ENCODE measurements at places on chromosomes 11 and 22.

DNA sequence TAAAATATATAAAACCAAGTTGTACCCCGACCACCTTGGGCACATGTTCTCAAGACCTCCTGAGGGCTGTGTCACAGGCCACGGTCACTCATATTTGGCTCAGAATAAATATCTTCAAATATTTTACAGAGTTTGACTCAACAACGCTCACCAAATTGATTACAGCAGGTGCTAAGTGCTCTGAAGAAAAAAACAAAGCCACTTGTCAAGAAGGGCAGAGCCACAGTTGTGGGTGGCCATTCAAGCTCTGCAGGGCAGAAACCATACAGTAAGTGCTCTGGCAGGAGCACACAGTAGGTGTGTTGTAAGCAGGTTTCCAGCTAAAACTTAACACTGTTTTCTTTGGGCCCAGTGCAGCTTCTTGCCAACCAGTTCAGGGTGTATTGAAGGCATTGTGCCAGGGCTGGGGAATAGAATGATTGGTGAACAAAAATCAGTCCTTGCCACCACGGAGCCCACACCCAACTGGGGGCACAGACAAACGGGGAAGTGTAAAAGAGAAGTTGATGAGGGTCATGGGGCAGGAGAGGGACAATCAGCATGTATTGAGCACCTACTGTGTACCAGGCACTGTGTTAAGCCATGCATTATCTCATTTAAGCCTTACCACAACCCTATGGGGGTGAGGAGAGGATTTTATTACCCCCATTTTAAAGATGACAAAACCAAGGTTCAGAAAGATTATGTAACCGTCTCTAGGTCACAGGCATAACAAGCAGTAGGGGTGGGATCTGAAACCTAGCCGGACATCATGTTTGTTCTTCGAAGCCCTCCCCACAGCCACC lies 18.2 kb downstream of the ARRB1 start:
- DNase-seq, result no peak

GRCh38 chr11:123161376-123162030 lies 33.5 kb downstream of the CLMP start:
- no peak for DNase-seq

- no peak for DNase-seq
Measured at GRCh38 chr22:35334004-35334403, 34.3 kb downstream of the TOM1 start.

DNA sequence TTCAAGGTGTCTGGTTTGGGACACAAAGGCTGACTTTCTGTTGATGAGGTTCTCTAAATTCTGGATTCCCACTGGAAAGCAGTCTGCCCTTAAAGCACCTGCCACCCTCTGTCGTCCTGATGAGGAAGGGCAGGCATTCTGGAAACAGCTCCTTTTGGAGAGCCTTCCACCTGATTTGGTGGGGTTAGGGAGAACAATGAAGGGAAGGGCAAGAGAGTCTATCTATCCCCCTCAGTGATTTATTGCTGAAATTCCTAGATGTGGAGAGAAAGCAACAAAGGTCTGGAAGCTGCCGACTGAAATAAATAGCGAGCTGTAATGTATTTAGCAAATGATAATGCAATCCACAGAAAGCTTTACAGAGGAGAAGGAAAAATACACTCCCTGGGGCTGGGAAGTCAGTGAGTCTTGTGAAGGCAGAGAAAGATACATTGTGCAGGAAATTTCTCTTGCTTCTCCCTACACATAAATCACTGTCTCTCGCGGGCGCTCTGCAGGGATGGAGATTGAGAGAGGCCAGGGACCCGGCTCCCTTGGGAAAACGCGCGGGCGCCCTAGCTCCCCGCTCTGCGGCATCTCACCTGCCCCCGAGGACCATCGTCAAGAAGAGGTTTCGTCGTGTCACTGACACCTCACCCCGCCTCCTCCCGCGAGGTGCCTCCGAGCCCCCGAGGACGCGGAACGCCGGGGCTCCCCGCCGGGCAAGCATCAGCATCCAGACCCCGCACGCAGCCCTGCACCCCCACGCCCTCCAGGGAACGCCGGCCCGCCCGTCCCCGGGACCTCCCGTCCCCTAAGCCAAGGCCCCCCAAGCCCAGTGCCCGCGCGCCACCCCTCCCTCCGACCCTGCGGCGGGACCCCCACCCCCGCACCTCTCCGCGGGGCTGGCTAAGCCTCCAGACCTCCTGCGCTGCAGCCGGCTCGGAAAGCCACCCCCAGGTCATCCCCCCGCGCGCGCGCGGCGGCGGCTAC lies 673 bp downstream of the CDON start:
- DNase-seq, result peak; percentile 30

GRCh38 chr11:117959438-117960149 lies 26.6 kb upstream of the IL10RA start:
- no peak for DNase-seq

GRCh38 chr11:46381048-46381818 lies at the start of gene MDK:
TSS of gene MDK (plus strand) at chr11:46381669. CDS start at chr11:46382058, 389 bp downstream.
- no peak for DNase-seq

DNA sequence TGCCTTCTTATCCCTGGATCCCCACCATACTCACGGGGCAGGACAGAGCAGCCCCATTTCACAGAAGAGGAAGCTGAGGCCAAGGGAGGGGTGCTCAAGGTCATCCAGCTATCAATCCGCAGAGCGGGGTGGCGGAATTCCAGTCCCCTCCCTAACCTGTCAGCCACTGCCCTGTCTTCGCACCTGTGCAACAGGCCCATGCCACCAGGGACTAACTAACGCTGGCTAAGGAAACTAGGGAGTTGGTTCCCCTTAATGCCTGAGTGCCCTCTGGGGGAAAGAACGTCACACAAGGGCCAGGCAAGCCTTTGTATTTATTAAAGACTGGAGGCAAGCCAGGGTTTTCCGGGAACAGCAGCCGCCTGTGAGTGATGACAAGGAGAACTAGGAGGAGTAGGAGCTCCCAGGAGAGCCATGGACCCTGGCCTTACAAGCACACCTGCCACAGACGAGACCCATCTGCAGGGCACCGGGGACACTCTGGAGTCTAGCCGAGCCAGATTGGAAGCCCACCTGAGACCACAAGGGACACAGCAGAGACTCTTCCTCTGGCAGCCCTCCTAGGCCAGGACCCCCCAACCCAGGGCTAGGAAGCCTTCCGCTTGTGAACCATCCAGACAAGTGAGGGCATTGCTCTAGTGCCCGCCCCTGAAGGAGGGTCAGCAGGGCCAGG lies 64.4 kb downstream of the MYH9 start:
- no peak for DNase-seq

- no peak for DNase-seq
Measured at GRCh38 chr22:49748514-49748913, 79.2 kb downstream of the BRD1 start.

DNA sequence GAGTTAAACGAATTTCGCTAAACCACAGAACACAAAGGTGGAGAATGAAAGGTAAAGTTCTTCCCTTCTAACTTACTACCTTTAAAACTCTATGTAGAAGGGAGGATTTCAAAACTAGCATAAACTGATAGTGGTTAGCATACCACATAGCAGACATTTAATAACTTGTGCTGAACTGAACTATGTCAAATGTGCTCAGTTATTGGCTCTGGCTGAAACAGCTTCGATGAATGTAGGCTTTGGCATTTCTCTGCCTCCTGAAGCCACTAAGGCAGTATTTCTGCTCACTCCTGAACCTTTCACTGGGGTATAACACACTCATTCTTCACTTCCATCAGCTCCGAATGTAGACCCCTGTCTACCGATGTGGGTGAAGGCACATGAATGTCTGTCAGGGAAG lies 1188.1 kb downstream of the LRRC4C start:
- DNase-seq, result no peak

DNA sequence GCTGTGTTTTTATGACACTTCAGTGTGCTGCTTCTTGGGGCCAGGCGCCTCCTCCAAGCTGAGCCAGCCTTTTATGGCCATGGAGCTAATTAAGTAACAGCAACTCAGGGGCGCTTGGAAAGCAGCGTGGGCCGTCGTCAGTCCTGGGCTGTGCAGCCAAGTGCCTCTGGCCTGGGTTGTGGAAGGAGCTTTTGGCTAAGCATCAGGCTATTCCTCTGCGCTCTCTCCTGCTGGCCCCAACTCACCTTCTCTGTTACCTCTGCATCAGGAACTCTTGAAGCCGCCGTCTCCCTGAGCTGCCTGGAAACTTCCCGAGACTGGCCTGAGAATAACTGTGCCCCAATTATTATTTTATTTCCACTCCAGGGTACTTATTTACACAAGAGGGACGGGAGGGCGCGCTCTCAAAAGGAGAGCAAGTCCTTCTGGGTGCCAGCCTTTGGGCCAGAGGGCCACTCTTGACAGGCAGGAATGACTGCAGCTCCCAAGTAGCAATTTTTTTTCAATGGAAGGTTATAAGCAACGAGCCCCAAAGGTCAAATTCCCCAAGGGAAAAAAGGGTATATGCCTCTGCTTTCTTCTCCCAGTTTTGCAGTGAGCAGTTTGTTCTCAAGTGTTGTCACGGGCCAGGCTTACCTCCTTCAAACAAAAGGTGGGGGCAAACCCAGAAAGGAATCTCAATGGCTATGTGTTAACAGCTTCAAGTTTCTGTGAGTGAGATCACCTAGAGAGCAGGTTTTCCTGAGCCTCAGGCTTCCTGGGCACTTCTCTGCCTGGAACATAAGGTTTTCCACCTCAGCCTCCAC lies 38.5 kb upstream of the NAV2 start:
- peak; percentile 77 for DNase-seq

GRCh38 chr22:38735465-38736256 lies 20.1 kb downstream of the SUN2 start:
- no peak for DNase-seq

- DNase-seq, result peak; percentile 23
Measured at GRCh38 chr11:120912504-120912903, 111.4 kb upstream of the TBCEL start.

DNA sequence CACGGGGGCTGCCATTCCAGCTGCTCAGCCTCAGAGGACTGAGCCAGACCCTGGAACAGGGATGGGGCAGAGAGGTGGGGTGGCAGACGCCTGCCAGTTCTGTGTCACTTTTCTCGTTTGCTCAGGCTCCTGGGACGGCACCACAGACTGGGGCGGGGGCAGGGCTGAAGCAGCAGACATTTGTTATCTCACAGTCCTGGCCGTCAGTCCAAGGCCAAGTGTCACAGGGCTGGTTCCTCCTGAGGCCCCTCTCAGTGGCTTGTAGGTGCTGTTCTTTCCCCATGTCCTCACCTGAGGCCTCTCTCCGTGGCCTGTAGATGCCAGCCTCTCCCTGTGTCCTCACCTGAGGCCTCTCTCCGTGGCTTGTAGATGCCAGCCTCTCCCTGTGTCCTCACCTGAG lies 24.7 kb downstream of the TPCN2 start:
- DNase-seq, result no peak

DNA sequence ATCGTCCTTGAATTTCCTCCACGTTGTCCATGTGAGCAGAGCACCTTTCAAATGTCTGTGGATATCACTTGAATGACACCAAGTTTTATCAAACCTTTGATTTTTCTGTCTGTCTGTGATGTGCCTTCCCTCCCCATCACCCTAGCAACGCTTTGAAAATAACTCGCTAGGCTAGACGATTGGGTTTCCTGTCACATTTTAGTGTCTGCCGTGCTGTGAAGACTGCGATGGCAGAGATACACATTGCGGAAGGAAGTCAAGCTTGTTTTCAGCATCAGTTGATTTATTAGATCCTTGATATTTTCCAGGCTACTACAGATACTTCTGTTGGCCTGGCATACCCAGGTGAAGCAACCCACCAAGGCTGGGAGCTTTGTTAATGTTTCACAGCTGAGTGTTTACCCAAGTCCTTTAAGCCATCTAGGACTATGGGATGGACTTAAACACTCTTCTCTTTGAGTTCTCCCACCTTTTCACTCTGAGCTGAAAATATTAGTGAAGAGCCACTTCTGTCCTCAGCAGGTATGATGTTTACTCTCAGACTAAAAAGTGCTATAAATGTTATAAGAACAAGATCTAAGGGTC lies 93.6 kb upstream of the CD44 start:
- DNase-seq, result no peak

DNA sequence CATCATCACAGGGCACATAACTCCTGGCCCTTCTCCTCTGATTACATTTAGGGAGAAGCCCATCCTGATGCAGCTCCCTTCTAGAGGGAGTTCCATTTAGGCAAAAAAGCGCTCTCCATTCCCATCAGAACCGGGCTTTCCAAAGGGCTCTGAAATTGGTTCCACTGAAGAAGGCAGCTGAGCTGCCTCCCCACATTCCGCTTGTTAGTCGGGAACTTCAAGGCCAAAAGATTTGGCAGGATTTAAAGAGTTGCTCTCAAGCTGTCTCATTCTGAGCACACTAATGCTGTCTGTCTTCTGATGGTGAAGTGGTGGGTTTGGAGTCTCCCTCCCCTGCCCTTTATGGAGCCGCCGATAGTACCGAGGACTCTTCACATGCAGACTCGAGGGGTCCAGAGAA lies 26.6 kb upstream of the CABP7 start:
- DNase-seq, result peak; percentile 57

DNA sequence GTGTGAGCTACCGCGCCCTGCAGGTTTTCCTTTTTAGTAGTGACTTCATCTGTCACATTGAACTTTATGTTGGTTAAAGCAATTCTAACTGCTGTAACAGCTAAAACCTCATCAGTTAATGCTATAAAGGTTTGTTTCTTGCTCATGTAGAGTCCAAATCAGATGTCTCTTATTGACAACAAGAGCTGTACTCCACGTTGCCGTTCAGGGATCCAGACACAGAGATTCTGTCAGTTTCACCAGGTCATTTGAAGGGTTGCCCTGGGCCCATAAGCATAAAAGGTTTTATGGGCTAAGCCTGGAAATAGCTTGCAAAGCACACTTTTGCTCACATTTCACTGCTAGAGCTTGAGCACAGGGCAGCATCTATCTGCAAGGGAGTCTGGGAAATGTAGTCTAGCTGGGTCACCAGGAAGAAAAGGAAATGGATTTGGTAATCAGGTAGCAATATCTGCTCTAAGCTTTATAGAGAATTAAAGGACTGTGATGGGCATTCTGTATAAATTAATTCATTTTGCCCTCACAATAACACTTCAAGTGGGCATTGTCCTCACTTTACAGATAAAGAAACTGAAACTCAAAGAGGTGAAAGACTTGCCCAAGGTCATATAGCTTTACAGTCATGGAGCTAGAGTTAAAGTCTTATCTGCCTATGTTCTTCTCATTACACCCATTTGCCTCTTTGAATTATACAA lies 25.2 kb upstream of the PTPRJ start:
- no peak for DNase-seq

DNA sequence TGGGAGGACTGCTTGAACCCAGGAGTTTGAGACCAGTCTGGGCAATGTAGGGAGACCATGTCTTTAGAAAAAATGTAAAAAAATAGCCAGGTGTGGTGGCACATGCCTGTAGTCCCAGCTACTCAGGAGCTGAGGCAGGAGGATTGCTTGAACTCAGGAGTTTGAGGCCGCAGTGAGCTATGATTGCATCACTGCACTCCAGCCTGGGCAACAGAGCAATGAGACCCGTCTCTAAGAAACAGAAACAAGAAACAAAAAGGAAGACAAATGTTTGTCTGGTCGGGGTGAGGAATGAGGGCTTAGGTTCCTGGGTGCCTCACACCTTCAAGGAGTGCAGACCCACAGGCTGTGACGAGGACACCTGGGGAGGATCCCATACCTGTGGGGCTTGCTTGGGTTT lies 191.9 kb downstream of the CEP164 start:
- DNase-seq, result no peak

GRCh38 chr22:48795664-48796063 lies 1032.0 kb downstream of the BRD1 start:
- no peak for DNase-seq

GRCh38 chr22:25780673-25781072 lies 38.7 kb downstream of the MYO18B start:
- no peak for DNase-seq

GRCh38 chr11:15613789-15614188 lies 499.1 kb downstream of the INSC start:
- no peak for DNase-seq

- DNase-seq, result no peak
Measured at GRCh38 chr22:30667107-30667493, 575 bp downstream of the DUSP18 start.

- DNase-seq, result peak; percentile 11
Measured at GRCh38 chr11:36564376-36565030, 3.3 kb upstream of the RAG1 start.
